COR-L47 (cell line): ENCODE measurements at places on chromosomes 6 and 20.

DNA sequence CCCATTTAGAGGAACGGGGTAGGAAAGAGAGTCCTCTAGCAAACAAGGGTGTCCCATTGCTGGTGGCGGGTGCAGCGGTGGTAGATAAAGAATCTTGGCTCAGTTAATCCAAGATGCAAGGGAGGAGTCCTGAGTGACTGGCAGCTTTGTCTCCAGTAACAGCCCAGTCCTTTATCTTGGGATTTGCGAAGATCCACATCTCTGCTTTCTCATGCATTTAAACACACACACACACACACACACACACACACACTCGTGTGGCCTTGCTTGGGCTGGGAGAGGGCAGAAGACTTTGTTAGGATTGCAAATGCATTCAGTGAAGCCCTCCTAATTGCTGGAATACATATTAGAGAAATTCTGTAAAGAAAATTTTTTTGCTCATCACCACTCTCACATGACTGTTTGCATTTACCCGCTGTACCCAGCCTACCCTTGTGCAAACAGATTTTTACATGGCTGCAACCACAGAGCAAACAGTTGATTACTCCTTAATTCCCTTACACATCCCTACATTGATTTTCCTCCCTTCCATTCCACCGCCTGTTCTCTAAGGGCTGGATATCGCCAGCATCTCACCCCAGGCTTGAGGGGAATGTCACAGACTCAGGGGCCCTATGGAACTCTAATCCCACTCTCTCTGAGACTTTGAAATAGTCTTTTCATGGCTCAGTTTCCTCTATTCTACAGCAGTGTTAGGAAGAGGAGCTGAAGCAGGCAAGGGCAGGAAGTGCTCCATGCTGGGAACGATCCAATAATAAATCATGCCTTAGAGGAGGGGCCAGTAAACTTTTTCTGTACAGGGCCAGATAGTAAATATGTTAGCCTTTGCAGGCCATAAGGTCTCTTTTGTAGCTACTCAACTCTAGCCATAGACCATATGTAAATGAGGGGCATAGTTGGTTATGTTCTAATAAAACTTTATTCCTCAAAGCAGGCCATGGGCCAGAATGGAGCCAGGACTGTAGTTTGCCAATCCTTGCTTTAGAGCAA lies 3.5 kb downstream of the C6orf132 start:
- no peak for DNase-seq

- no peak for DNase-seq
Observed at GRCh38 chr6:13252790-13253189, 75.5 kb downstream of the TBC1D7 start.

DNA sequence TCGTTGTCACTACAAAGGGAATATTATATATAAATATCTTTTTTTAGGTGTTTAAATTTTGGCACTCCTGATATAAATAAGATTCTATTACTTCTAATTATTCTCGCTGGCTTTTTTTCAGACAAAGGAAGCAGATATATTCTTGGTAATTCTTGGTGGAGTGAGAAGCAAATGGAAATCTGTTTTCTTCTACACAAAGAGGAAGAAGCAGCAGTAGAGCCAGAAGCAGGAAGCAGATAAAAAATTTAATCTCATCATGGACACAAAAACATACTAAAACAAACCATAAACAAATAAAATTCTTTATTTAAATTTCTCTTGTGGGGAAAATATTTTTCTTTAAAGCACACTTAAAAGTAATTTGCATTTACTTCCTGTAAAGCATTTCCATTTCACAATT lies 3.7 kb upstream of the KIAA0319 start:
- DNase-seq = no peak

- DNase-seq = no peak
Observed at GRCh38 chr20:38059832-38060231, 26.3 kb downstream of the RPRD1B start.

GRCh38 chr6:166286839-166287271 lies 21.3 kb downstream of the PRR18 start:
- no peak for DNase-seq

GRCh38 chr6:154341871-154342270 lies 14.7 kb downstream of the IPCEF1 start:
- DNase-seq = no peak

DNA sequence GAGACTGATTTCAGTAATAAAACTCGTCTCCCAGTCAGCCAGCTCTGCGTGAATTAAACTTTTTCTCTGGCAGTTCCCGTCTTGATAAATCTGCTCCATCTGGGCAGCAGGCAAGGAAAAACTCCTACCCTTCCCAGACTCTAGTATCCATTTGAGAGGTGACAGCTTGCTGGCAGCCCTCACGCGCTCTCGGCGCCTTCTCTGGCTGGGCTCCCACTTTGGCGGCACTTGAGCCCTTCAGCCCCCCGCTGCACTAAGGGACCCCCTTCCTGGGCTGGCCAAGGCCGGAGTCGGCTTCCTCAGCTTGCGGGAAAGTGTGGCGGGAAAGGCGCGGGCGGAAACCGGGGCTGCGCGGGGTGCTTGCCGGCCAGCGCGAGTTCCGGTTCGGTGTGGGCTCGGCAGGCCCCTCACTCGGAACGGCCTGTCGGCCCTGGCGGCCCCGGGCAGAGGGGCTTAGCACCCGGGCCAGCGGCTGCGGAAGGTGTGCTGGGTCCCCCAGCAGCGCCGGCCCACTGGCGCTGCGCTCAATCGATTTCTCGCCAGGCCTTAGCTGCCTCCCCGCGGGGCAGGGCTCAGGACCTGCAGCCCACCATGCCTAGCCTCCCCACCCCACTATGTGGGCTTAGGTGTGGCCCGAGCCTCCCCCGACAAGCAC lies 21.8 kb upstream of the GMPR start:
- DNase-seq = no peak

GRCh38 chr6:168162366-168162765 lies 83.4 kb upstream of the FRMD1 start:
- DNase-seq = no peak

DNA sequence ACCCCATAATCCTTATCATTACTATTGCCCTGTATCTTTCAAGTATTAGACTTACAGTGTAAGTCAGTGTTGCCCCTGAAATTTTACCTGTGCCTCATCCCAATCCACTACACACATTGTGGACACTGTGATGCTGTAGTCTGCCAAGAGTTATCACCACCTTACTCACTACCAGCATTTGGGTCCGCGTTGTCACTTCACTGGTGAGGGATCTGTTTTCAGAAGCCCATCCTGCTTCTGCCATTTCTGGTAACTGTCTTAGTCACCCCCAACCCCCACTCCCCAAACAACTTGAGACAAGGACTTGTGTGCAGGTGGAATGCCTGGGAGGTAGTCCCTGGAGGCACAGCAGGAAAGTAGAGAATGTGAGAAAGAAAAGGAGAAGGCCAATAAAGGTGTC lies 6.0 kb upstream of the RAB44 start:
- DNase-seq = no peak

GRCh38 chr20:54257071-54257816 lies 49.4 kb downstream of the PFDN4 start:
- no peak for DNase-seq

GRCh38 chr6:127932708-127933107 lies 31.9 kb upstream of the THEMIS start:
- no peak for DNase-seq

DNA sequence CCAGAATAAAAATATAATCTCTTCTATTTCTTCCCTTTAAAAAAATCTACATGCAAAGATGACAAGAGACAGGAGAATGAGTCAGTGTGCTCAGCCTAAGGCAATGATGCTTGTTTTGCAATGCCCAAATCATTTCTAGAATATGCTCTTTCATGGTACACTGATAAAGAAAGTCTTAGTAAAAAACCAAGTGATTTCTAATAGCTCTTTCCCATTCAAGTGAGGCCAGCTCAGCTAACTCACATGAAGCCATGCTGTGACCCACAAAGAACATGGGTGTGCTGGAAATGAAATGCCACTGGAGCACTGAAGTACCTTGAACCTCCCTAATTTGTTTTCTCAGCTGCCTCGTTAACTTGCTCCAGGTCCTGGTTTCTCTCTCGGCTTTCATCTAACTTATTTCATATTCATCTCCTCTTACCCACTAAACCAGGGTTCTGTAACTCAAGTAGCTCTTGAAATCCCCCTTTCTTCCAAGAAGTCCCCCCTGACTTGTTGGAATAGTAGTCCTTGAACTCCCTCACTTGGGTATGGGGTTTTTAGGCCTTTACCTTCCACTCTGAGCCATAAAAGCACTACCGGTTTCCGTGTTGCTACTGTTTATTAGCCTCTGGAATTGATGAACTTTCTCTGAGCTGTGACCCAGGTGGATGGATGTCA lies 92.7 kb downstream of the IRF4 start:
- no peak for DNase-seq

GRCh38 chr6:51213811-51214210 lies 395.1 kb downstream of the TFAP2B start:
- DNase-seq = no peak

DNA sequence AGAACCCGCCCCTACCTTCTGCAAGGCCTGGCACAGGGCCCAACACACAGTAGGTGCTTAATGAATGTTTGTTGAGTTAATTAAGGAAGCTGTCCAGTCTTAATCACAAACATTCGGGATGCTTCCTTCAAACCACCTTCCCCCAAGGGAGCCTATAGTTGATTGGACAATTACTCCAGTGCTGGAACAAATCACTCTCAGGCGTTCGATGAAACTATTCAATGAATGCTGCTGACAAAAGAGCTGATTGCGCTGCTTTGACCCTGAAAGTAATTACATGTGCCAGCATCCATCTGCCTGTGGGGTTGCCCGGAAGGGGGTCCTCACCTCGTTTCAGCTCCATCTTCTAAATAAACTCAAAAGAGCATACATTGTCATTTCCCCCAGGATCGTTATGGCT lies 112.0 kb upstream of the SRSF6 start:
- DNase-seq = no peak

DNA sequence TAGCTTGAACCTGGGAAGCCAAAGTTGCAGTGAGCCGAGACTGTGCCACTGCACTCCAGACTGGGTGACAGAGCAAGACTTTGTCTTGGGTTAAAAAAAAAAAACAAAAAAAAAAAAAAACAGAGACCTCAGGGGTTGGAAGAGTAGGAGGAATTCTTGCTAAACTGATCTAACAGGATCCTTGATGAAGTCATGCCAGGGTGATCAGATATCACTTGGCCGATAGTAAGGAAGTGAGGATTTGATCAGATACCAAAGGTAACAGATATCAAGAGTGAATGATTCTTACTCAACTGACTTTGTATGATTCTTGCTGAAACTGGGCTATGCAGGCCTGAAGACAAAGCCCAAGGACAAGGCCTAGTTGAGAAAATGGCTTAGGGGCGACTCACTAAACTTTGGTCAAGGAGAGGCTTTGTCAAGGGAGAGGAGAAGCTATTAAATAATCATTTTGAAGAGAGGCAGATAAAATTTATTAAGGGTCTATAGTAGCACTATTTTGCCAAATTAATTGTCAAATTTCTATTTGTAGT lies 624.7 kb downstream of the UTRN start:
- DNase-seq = no peak

GRCh38 chr6:73657201-73657600 lies 3.4 kb upstream of the SLC17A5 start:
- no peak for DNase-seq

- no peak for DNase-seq
Observed at GRCh38 chr20:20259533-20259932, 108.4 kb upstream of the INSM1 start.

DNA sequence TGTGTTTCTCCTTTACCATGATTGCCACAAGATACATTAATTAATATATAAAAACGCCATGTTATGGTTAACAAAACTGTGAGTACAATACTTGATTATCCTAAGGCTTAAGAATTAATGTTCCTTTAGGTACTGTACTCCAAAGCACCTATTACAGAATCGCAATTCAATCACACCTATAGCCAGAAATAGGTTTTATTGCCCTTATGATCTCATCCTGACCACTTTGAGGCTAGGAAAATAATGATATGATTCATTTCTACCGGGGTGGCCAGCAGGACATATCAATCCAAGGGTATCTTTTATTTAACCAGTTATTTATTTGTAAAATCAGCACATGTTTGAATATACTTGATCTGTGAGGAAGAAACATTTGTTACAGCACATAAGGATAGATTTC lies 396.6 kb upstream of the GJE1 start:
- no peak for DNase-seq

- peak; percentile 0 for DNase-seq
Observed at GRCh38 chr6:155495011-155495768, 39.6 kb upstream of the NOX3 start.

- no peak for DNase-seq
Observed at GRCh38 chr6:9647599-9647998, 767.3 kb downstream of the TFAP2A start.

GRCh38 chr6:158972241-158973233 lies 27.5 kb downstream of the RSPH3 start:
- DNase-seq = peak; percentile 10

GRCh38 chr6:7505189-7505699 lies 36.2 kb upstream of the DSP start:
- peak; percentile 93 for DNase-seq

- no peak for DNase-seq
Observed at GRCh38 chr6:106315765-106316374, 9.7 kb downstream of the ATG5 start.

DNA sequence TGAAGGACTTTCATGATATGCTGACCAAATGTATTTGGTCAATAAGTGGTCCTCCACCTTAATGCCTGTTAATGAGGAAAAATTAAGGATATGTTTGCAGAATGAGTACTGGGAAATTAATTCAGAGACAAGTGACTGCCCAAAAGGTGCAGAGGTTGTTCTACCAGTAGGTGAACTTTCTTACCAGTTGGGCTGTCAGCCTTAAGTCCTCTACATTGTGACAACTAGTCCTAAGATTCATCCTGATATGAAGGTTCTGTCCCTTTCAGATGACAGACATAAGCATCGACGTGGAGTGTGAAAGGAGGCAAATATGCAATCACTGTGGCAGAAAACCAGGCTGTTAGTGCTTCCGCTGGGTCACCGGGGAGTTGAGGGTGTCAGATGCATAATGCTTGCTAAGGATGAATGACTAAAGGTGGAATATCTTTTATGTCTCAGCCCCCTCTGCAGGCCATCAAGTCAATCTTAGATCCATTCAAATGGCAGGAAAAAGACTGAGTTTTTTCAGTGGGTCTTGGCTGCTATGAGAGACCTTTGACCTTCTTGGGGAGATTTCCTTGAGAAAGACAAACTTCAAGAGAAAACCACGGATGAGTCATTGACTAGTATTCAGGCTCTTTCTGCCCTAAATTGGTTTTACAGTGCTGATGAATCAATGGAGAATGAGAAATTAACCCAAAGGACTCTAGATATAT lies 226.0 kb downstream of the TPBG start:
- DNase-seq = peak; percentile 32

DNA sequence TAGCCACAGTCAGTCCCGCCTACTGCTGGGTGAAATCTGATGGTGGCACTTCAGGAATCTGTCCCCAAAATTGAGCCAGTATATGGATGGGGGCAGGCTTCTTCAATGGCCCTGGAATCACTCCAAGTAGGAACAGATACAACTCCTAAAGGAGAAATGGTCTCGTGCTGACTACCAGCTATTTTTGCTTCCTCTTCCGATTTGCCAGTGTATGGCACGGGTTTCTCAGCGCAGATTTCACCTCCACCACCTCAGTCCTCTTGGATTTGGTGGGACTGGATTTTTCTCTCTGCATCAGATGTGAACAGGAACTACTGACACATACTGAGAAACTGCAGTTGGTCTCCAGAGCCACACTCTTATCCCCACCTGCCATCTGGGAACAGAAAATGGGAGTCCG lies 27.2 kb downstream of the PNPLA1 start:
- no peak for DNase-seq
